ENCODE measurements at places on chromosomes 6 and 20.

DNA sequence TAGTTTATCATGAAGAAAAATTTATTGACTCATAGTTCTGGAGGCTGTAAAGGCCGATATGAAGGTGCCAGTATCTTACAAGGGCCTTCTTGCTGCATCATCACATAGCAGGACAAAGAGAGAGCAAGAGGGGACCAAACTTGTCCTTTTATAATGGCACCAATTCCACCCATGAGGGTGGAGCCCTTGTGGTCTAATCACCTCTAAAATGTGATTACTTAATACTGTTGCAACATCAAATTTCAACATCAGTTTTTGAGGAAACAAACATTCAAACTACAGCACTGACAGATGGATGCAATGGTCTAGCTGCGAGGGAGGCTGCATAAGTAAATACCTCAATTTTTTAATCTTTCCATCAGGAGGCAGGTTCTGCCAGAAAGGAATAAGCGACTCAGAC, 76.7 kb upstream of the LAMA2 start:
- no peak for DNase-seq

DNA sequence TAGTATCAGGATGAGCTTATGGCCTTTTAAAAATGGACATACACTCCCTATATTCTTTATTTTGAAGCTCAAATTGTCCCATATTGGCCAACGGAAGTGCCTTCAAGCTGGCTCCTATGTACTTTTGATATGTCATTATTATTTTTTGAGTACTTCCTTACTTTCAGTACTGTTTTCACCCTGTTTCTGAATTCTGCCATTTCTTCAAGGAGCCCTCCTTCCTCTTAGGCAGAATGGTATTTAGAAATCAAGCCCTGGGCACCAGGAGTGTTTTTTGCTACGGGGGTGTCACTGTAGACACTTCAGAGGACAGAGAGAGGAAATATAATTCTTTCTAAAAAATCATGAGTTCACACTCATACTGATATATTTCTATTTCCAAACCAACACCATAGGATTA, 5.5 kb upstream of the MYLK4 start:
- no peak for DNase-seq

- no peak for DNase-seq
Measured at GRCh38 chr6:31299947-31300346, 28.1 kb upstream of the HLA-C start.

- DNase-seq: no peak
Measured at GRCh38 chr6:15375638-15376290, 129.9 kb downstream of the JARID2 start.

GRCh38 chr6:52566201-52566600, 10.7 kb downstream of the TRAM2 start:
- no peak for DNase-seq

DNA sequence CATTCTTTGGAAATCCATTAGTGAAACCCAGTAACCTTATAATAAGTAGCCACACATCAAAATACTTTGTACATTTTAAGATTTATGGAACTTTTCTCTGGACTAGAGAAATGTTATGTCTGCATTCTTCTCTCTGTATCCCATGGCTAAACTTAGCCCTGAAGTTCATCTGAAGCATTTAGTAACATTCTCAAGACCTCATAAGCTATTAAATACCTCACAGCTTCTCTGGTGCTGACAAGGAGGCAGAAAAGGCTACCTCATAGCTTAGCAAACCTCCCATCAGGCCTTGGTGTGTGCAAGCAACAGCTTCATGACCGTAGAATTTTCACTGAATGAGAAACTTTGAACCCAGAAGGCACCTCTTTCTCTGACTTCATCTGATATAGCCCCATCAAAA, 38.9 kb upstream of the HDGFL1 start:
- DNase-seq: no peak

DNA sequence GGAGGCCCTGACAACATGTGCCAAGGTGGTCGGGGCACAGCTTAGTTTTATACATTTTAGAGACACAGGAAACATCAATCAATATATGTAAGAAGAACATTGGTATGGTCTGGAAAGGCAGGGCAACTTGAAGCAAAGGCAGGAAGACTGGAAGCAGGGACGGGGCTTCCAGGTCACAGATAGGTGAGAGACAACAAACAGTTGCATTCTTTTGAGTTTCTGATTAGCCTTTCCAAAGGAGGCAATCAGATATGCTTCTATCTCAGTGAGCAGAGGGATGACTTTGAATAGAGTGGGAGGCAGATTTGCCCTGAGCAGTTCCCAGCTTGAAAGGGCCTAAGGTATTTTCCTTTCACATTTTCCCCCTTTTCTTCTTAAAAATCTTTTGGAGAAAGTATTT, 311.0 kb upstream of the RGS17 start:
- DNase-seq: no peak

DNA sequence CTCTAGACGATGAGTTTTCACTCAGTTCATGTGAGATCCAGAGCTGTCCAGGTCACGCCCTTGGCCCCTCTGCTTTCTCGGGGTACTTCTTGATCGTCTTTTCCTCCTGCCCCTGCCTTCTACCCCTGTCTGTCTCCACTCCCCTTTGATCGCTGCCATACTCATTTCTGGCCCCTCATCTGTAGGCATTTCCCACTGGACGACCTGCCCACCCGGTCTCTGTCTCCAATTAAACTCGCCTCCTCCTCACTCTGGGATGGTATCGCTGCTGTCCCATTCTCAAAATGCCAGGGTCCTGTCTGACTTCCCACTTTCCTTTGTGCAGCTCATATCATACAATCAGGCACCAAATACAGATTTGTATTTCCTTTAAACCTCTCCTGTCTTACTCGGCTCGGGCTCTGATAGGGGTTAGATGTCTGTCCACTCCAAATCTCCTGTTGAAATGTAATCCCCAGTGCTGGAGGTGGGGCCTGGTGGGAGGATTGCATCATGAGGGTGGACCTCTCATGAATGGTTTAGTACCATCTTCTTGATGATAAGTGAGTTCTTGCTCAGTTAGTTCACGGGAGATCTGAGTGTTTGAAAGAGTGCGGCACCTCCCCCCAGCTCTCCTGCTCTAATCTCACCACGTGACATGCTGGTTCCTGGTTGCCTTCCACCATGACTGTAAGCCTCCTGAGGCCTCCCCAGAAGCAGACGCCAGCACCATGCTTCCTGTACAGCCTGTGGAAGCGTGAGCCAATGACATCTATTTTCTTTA, 3.5 kb upstream of the SYNJ2 start:
- no peak for DNase-seq

GRCh38 chr6:4727217-4727616, 49.0 kb upstream of the CDYL start:
- DNase-seq: no peak

- DNase-seq: no peak
Measured at GRCh38 chr6:161271343-161272030, 2.4 kb downstream of the AGPAT4 start.

GRCh38 chr6:117449549-117450439, 24.1 kb upstream of the ROS1 start:
- peak; percentile 22 for DNase-seq

DNA sequence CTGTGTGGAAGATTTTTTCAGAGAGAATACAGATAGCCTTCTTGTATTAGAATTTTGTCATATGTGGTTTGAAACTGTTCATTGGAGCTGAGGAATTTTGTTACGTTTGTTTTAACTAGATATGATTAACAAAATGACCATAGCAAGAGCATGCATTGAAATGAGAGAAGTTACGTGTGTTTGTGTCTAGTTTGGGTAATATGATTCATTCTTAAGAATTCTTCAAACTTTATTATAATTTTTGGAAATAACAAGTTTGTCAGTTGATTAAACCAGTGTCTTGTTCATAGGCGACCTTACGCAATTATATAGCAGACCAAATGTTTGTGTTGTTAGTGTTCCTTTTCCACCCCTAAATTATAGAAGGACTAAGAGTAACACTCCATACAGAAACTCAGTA, 5.5 kb downstream of the GMNN start:
- DNase-seq: no peak

DNA sequence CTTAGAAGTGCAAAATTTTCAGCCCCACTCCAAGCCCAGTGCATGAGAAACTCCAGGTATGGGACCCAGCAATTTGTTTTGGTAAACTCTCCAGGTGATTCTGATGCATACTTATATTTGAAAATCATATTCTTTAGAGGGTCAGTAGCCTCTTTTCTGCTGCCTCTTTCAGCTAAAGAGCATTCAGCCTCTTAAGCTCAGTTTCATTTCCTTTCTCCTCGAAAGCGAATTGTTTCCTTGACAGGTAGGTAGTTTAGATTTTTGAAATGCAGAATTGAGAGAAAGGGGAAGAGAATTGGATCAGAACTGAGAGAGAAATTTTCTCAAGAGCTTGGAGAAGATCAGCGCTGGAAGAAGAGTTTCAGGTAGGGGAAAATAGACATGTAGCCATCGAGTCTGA, 995.8 kb upstream of the FLRT3 start:
- no peak for DNase-seq

DNA sequence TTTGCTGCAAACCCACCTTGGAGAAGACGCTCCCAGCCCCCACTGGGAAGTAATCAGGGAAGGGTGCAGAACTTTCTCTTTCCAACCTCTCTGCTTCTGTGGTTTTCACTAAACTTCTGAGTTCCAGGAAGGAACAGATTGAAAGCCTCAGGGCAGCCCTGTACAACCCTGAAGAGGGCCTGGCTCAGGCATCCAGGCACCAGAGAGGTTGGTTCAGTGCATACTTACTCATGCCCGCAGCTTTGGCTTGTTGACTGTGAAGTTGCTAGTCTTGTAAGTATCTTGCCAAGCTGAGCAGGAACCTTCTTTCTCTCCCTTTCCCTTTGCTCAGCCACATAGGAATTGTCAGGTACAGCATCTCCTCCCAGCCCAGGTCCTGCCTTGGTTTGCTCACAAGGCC, 272.2 kb upstream of the FOXQ1 start:
- no peak for DNase-seq

GRCh38 chr6:143431226-143431625, 19.3 kb downstream of the ADAT2 start:
- DNase-seq: no peak

Measured in activated naive CD8-positive, alpha-beta T cell treated with anti-CD3 and anti-CD28 coated beads, Interleukin-2, amount 50 U/mL, for 16 hours (primary cell).